ENCODE measurements at places on chromosomes 4 and X.

DNA sequence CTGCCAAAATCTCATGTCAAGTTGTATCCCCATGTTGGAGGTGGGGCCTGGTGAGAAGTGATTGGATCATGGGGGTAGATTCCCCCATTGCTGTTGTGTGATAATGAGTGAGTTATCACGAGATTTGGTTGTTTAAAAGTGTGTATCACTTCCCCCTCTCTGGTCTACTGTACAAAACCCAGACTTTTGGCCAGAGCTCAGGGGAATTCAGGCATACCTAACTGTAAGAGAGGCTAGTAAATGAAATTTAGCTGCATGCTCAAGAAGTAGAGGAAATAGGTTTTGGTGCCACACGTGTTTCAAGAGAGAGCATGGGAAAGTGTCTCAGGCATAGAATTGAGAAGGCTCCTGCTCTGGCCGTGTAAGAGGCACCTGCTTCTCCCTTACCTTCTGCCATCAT is 190.5 kb upstream of the GALNTL6 start:
- DNase-seq, result no peak

GRCh38 chr4:169854090-169854489 is 96.3 kb upstream of the HPF1 start:
- no peak for DNase-seq

- no peak for DNase-seq
Measured at GRCh38 chr4:117331817-117332216, 246.4 kb upstream of the TRAM1L1 start.

GRCh38 chrX:107505223-107505622 is 55.8 kb downstream of the FRMPD3 start:
- DNase-seq, result no peak

GRCh38 chrX:135505351-135505750 is 15.1 kb upstream of the INTS6L start:
- DNase-seq, result no peak

- DNase-seq, result no peak
Measured at GRCh38 chrX:128739539-128739938, 687.3 kb upstream of the ACTRT1 start.

Measured in HL-60 (cell line).